ENCODE measurements at places on chromosomes 1 and 21. TPM values are rescaled to one million over a fixed set of nuclear protein-coding genes. Genes with fewer than 3 reads are reported as not detected.

DNA sequence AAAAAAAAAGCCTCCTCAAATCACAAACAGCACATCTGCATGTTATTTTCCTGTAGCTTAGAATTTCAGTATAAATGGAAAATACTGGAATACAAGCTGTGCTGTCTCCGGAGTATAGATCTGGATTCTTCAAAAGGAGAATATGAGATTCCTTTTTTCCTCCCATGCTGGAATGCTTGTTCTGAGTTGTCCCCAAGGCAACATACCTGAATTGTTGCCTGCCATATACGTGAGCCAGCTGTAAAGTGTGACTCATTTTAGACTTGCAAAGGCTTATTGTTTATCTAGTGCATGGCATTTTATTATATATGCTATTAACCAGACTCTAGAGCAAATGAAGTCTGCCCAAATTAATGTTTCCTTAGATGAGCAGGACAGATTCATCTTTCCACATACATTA is 95.0 kb upstream of the C1orf105 start:
- no peaks in the 10 kb centered on the region for H3K36me3 ChIP-seq
- DNase-seq, result no peak
- H3K4me1 ChIP-seq, result no peaks in the 10 kb centered on the region

DNA sequence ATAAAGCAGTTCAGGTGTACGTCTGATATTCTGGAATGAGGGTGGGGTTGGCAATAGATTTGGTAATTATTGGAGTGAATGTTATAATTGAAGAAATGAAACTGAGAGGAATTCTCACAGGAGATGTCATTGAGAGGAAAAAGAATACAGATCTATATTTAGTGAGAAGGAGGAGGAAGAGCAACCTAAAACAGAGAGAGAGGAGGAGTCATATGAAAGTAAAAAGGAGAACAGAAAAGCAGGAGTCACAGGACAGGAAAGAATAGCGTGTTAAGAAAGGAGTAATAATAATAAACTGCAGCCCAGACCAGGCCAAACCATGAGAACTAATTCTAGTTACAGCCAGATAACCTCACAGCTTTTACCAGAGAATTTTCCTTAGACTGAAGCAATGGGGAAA is 62.7 kb upstream of the MROH9 start:
- H3K27me3 ChIP-seq, result no peaks in the 10 kb centered on the region
- H3K36me3 ChIP-seq, result no peaks in the 10 kb centered on the region
- H3K4me3 ChIP-seq, result no peak overlapping the region
- no peak for DNase-seq

DNA sequence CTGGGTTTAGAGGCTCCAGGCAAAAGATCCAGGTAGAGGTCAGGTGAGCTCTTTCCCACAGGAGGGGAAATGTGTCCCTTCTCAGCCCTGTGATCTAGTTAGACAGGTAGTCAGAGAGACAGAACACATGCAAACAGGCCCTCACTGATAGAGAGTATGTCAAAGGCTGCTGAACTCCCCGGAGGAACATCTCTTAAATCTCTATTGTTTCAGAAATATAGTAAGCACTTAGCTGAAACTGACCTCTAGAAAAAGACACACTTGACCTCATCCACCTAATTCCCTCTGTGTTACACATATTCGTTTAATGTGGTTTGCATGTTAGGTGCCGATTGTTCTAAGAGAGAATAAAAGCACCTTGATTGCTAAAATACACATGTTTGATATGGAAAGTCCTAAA is 23.3 kb downstream of the SUSD4 start:
- H3K36me3 ChIP-seq, result no peaks in the 10 kb centered on the region
- H3K27ac ChIP-seq, result no peak overlapping the region
- no peak overlapping the region for H3K4me3 ChIP-seq
- no peak for DNase-seq

DNA sequence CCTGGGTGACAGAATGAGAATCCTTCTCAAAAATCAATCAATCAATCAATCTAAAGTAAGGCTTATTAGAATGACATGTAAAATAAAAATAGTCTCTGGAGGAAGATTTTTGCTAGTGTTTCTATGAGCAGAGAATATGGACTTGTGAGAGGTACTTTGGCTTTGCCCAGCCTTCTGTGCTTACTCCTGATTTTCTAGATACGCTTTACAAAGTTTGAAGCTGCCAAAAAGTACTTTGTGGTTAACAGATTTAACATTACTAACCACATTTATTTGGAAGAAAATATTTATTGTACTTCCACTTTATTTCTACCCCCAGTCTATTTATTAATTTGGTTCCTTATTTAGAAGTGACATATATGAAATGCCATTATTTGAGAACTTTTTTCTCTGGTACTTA is 41.0 kb downstream of the CEP350 start:
- no peak overlapping the region for H3K27ac ChIP-seq
- H3K4me1 ChIP-seq, result no peaks in the 10 kb centered on the region
- no peaks in the 10 kb centered on the region for H3K27me3 ChIP-seq
- H3K36me3 ChIP-seq, result peaks cover 6% of the 10 kb centered on the region
- DNase-seq, result no peak

GRCh38 chr1:67336157-67336556 is 28.5 kb downstream of the IL12RB2 start:
- peaks cover 18% of the 10 kb centered on the region for H3K27me3 ChIP-seq
- H3K27ac ChIP-seq, result no peak overlapping the region
- no peak for DNase-seq
- H3K4me1 ChIP-seq, result peaks cover 25% of the 10 kb centered on the region
- no peaks in the 10 kb centered on the region for H3K36me3 ChIP-seq
- no peak overlapping the region for H3K4me3 ChIP-seq

- H3K27me3 ChIP-seq, result no peaks in the 10 kb centered on the region
- H3K4me1 ChIP-seq, result no peaks in the 10 kb centered on the region
- DNase-seq, result no peak
These were observed 36.0 kb downstream of the TRAPPC10 start for GRCh38 chr21:44047996-44048560.

DNA sequence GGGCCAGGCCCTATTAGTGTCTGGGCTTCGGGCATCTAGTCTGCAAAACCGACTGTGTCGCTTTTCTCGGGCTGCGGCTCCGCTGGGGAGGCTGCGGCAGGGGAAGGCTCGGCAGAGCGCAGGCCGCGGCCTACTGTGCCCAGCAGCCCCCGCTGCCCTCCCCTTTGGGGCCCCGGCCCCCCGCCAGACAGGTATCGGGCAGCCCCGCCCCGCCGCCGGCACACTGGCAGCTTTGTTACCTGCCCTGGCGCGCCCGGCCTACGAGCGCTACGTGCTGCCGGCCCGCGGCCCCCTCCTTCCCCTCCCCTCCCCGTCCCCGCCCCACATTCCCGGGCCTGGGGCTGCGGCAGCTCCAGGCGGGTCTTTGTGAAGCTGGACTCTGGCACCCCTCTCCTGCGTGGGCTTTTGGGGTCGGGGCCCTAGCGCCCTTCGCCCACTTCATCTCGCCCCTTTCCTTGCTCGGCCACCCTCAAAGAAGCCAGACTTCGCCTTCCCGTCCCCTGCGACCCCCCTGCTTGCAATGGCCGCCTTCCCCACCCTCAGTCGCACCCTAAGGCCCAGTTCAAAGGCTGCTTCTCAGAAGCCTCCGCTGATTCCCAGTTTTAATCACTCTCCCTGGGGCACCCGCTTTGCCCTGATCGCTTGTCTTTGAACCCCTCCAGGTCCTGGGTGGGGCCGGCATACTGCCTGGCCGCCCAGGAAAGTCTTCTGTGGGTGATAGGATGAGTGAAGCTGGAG is 48.9 kb upstream of the SLC2A1 start:
- DNase-seq, result peak; percentile 84
- H3K27me3 ChIP-seq, result no peaks in the 10 kb centered on the region
- peak overlapping the region; percentile 31 for H3K4me3 ChIP-seq
- H3K27ac ChIP-seq, result peak overlapping the region; percentile 99
- no peaks in the 10 kb centered on the region for H3K36me3 ChIP-seq
- peaks cover 47% of the 10 kb centered on the region for H3K4me1 ChIP-seq

- DNase-seq, result no peak
- no peak overlapping the region for H3K27ac ChIP-seq
- H3K36me3 ChIP-seq, result no peaks in the 10 kb centered on the region
- H3K27me3 ChIP-seq, result no peaks in the 10 kb centered on the region
- H3K4me3 ChIP-seq, result no peak overlapping the region
- no peaks in the 10 kb centered on the region for H3K4me1 ChIP-seq
These were observed 40.7 kb downstream of the CASQ2 start for GRCh38 chr1:115727706-115728249.

DNA sequence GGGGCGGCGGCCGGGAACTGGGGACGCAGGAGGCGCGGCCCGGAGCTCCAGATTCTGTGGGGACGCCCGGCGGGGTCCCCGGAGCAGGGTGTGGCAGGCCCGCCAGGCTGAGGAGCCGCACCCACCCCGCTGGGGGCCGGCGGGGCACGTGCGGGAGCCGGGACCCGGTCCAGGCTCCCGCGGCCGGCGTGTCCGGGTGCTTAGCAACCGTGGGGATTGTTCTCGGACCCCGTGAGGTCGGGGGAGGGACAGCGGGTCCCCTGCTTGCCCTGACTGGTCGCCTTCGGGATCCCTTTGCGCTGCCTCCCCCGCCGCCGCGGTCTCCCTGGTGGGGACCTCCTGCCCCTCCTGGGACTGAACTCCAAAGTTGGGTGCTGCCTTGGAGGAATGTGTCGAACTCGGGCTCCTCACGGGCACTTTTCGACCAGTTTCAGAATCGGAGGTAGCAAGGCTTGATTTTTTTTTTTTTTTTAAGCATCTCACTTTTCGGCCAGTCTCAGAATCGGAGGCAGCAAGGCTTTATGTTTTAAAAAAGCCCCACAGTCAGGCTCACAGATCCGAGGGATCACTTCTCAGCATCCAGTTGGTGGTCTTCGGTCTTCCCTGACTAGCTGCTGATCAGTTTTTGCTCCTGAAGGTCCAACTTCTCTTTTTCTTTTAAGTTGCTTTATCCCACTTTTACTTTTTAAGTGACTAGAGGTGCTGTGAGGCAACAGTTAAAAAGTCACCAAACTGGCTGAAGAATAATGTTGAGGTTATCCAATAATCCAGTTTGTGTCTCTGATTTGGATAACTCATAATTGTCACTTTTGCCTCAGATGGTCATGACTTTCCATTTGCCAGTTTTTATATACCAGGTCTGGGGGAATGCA is 648 bp downstream of the FAM76A start:
- H3K27me3 ChIP-seq, result no peaks in the 10 kb centered on the region
- peak overlapping the region; percentile 86 for H3K27ac ChIP-seq
- H3K4me3 ChIP-seq, result peak overlapping the region; percentile 94
- H3K36me3 ChIP-seq, result no peaks in the 10 kb centered on the region

DNA sequence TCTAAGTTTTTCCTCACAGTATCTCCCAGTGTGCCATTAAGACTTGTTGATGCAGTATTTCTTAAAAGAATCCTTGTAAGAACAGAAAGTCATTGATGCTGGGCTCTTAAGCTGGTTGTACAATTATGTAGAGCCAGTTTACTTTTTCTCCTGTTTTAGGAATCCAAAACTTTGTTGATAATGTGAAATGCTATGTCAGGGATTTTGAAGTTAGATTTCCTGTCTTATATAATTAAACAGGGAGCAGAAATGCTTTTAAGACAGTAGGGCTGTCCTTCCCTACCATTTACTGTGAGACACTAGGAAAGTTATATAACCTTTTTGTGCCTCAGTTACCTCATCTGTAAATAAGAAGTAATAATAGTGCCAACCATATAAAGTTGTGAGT is 26.0 kb downstream of the CCDC18 start:
- no peak for DNase-seq
- no peaks in the 10 kb centered on the region for H3K4me1 ChIP-seq
- no peaks in the 10 kb centered on the region for H3K27me3 ChIP-seq

POTED gene
- total RNA-seq, result not detected

SLX9 gene
- 36.3 TPM for total RNA-seq

NPPB gene
- total RNA-seq, result not detected

GBP7 gene
- not detected for total RNA-seq

HSPG2 gene
- total RNA-seq, result 70.8 TPM

LCE1E gene
- total RNA-seq, result not detected

FCMR gene
- not detected for total RNA-seq

PLEKHN1 gene
- total RNA-seq, result 2.2 TPM

ST6GALNAC3 gene
- 11.6 TPM for total RNA-seq

CYP4Z1 gene
- total RNA-seq, result not detected

CD1E gene
- total RNA-seq, result not detected
